ENCODE measurements at places on chromosomes 5 and 9. TPM values are rescaled to one million over a fixed set of nuclear protein-coding genes. Genes with fewer than 3 reads are reported as not detected.

GRCh38 chr5:180797256-180798192 lies 5.1 kb downstream of the MGAT1 start:
- no peak for DNase-seq

The SPATA31E1 gene
- total RNA-seq: not detected

GRCh38 chr5:144864118-144864517 lies 693.4 kb downstream of the KCTD16 start:
- DNase-seq: no peak

GRCh38 chr5:143685246-143685815 lies 126.6 kb upstream of the HMHB1 start:
- no peak for DNase-seq

DNA sequence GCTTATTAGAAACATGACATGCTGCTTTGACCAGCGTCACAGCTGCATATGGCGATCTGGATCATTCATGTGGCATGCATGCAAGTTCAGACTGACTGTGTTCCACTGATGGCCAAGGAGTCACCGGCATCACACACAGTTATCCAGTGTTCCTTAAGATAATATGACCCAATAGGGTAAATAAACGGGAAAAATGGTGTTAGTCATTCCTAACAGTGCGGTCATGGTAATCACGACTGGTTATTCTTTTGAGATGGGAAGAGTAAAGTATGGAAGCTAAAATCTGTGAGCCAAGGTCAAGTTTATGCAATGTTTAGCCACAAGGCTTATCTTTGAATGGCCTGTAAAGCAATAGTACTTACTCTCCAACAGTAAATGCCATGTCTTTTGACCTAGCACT lies 29.3 kb upstream of the LVRN start:
- no peak for DNase-seq
